ENCODE measurements at places on chromosomes 16 and 17.

GRCh38 chr17:83057793-83058265 lies 21.6 kb upstream of the METRNL start:
- no peak for DNase-seq

DNA sequence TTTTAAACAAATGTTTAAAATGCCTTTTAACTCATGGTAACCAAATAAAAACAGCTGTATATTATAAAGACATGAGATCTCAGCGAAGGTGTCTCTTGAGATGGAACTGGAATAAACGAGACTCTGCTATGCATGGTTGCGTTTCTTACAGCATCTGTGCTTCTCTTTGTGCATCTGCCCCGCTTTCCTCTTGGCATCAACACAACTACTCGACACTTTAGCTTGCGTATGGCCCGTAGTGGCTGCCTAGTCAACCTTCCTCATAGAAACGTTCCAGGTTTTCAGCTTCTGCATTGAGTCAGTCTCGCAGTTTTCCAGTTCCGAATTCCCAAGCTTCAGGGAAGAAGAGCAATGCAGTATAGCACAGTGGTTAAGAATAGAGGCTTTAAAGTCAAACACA lies 214.9 kb downstream of the CEP112 start:
- DNase-seq = no peak

DNA sequence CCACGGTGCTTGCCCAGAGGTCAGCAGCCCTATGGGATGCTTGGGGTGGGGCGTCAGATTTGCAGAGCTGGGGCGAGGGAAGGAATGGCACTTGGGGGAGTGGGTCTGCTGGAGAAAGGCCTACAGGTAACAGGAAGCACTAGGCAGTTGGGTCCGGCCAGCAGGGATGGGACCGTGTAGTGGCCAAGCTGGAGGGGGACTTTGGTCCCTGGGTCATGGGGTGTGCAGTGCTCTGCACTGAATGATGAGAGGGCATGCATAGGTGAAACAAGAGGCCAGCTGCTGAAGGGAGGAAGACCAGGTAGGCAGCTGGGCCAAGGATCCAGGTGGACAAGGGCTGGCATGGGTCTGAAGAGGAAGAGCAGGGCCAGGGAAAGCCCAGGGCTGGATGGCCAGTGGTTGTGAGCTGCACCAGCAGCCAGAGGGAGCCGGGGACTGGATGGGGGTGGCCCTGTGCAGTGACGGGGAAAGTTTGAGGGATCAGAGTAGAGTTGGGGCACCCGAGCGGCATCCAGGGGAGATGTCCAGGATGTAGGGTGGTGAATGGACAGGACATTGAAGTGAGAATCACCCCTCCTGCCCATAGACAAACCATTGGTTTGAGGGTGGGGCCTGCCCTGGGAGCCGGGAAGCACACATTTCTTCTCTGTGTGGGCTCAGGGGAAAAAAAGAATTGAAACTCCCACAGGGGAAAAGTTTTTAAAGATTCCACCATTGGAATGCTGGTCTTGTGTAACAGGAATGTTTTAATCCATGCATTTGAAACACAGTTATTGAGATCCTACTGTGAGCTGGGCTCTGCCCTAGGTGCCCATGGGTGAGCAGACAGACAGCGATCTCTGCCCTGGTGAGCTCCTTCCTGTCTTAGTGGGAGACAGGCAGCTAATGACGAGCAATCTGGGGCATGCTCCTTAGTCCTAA lies 25.1 kb downstream of the RAI1 start:
- no peak for DNase-seq

DNA sequence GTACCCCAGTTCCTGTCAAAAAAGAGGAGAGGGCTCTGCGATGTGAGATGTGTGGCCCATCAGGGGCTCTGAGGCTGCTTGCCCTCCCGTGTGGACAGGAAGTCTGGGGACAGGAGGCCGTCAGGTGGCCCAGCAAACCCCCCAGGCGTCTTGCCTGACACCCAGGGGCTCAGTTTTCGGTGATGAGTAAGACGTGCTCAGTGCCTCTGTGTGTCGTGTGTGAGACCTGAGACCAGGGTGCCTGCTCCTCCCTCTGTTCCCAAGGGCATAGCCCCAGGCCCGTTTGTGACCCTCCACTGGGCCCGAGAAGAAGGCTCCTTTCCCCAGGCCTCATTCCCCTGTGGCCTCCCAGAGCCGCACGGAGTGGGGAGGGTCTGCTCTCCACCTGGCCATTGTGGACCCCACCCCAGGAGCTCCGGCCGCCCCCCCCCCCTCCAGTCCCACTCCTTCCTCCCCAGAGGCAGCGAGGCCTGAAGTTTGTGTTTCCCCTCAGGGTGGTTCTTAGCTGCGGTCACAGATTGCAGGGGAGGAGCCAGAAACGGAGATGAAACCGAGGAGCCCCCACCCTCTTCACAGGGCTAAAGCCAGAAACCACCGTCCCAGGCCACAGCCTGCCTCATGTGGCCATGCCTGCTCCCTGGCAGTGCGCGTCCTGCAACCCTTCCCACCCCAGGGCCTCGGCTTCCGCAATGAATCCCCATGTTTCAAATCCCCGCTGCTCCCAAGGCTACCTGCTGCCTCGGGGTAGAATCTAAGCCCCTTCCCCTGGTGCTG lies 4.9 kb upstream of the ACTG1 start:
- DNase-seq = peak; percentile 88

DNA sequence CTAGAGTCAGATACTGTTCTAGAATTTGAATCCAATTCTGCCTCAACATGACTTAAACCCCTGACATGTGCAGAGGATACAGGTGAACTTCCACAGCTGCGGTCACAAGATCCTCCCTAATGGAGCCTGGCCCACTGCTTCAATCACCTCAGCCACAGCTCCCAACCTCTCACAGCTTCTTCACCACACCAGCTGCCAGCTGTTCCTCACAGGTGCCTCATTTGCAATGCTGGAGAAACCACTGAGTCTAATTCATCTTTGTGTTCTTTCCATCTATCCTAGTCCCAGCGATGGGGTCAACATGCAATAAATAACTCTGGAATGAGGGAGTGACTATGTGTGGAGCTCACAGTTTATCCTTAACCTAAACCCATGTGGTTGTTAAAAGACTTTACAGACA lies 72.0 kb upstream of the MAF start:
- DNase-seq = no peak

GRCh38 chr17:3903881-3904290 lies 11.0 kb upstream of the CAMKK1 start:
- DNase-seq = no peak

DNA sequence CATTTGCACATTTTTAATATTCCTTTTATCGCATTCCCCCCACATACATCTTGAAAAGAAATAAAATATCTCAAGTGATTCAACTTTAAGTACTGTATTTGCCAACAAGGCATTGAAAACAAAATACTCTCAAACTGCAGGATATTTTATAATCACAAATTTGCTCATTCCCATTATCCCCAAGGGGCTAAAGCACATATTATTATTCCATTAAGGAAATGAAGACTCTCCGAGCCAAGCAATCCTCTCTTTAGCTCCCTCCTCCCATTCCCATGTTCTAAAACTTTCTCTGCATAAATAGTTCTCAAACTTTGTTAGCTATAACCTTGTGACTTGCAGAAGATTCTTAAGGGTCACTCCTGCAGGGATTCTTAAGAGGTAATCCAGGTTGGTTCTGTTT lies 436.8 kb downstream of the KCNJ2 start:
- no peak for DNase-seq

DNA sequence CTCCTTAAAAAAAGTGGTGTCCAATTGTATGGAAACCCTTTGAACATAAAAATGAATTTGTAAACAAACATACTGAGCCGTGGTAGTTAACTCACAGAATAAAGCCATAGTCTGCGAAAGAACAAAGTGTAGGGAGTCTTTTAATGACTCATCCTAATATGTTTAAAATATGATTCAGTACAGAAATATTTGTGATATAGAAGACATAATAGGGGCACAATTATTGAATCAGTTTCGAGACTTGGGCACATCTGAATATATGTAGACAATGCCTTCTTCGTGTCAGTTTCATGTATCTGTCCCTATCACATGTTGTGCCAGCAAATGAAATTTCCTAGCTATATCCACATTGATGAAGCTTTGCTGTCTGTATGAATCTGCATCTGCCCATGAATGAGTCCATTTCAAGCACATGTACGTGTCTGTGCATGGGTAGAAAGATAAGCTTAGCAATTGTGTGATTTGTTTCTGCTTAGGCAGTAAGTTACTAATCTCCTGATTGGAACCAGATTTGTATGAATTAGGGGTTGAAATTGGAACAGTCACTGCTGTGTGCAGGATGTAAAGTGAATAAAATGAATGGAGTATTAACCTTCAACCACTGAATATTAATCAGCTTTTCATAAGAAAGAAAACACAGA lies 112.5 kb upstream of the SOX9 start:
- DNase-seq = no peak

DNA sequence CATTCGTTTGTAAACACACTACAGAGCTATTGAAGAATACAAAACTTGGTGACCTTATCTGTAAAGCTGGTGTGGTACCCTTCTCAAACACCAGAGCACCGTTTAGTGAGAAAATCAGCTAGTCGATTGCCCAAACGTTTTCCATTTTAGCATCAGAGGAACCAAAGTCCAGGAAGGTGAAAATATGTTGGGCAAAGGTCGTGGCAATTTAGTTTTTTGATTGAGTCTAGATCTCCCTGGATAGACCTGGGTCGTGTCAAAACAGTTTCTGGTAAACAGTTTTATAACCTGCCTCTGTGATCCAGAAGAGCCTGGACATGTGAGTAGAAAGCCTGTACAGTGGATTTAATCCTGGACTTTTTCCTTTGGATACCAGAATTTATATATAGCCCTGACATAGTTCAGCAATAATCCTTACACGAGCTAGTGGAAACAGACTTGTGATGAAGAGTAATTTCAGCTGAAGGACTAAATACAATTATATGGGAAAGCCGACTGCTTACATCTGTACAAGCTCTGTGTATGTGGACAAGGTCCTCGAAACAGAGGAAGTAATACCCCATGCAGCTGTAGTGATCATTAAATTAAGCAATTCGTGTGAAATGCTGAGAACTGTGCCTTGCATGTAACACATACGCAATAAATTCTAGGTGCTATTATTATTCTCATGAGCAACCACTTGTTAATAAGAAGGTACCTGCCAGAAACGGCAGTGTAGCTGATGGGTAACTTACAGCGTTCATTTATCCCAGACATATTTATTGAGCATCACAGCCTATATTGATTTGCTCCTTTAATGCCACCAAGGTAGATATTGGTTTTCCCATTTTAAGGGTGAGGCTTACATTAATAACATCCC lies 72.5 kb downstream of the MAP2K6 start:
- DNase-seq = no peak

DNA sequence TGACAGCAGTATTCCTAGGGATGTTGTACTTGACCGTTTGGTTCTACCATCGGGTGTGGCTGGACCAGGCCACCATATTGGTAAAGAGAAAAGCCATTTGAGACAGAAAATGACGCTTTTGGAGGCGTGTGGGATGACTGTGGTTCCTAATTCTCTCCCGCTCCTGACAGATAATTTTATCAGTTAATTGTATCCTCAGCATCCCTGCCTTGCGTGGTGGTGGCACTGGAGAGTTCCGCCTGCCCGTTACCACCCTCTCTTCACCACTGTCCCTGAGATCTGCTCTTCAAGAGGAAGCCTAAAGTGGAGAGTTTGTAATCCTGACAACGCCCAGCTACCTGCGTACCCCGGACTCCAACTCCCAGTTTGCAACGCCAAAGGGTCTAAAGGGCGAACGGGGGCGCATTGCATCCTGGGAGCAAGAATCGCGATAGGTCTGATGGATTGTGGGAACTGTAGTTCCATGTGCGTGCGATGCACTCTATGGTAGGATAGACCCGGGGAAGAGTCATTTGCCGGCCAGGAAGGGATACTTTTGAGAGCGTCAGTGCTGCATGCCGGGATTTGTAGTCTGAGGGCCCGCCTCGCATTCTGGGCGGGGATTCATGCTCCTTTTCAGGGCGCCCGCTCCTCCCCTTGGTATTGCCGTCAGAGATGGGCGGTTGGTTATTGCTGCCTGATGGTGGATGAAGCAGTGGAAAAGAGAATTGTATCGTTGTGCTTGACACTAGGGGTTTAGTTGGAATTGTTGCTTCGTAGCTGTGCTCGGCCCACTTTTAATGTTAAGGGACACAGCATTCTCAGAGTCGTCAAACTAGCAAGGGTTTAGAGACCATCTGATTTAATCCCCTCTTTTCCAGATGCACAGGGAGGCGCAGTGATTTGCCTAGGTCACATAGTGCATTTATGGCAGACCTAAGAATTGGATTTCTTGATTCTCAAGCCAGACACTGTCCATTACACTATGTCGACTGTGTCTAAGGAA lies 965 bp upstream of the PHF12 start:
- peak; percentile 85 for DNase-seq

GRCh38 chr17:29929006-29929532 lies 959 bp downstream of the SSH2 start:
- no peak for DNase-seq

DNA sequence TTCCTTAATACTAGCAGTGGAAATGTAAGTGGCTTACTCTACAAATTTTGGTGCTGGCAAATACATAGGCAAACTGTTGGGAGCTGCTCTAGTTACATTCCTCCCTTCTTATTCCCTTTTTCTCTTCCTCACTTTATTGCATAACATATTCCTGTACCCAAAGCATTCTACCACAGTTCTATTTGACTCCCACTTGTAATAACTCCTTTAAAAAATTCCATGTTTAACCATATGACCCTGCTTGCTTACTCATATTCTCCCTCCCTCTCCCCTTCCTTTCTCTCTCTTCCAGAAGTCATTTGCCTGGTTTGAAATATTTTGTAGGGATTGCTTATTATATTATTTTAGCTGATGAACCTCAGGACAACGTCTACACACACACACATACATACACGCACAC lies 22.7 kb downstream of the NQO1 start:
- no peak for DNase-seq

GRCh38 chr16:56715126-56715525 lies 14.8 kb upstream of the NUP93 start:
- DNase-seq = no peak

DNA sequence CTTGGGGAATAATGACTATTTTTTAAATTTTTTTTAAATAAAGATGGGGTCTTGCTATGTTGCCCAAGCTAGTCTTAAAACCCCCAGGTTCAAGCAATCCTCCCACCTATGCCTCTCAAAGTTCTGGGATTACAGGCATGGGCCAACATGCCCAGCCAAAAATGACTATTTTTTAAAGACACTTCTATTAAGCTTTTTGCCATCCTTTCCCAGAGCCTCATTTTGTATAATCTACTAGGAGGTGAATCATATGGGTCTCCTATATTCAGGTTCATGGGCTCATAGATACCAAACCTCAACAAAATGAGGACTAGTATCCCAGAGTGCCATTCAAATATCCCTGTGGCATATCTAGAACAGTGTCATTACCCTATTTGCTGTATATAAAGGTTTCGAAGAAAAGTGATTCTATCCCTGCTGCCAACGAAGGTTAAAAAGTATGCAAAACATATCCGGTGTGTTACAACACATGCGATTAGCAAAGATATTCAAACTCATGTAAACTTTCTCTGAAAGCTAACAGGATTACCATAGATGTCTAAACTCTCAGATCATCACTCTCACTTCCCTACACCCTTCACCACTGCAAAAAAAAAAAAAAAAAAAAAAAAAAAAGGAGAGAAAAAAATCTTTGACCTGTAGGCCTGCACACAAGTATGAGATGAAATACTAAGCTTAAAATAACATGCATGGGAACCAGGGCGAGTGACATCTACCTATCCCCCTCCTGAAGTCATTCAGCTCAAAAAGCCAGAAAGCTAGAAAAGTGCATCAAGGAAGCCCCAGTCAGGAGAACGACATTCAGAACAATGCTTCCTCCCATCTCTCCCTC lies 23.5 kb downstream of the XPO6 start:
- no peak for DNase-seq

GRCh38 chr16:86038926-86039310 lies 140.0 kb downstream of the IRF8 start:
- no peak for DNase-seq

GRCh38 chr16:21023509-21024202 lies 123.1 kb downstream of the LYRM1 start:
- no peak for DNase-seq

- no peak for DNase-seq
Observed at GRCh38 chr17:17921192-17922069, 50.8 kb downstream of the TOM1L2 start.
